ENCODE measurements at places on chromosomes 4 and X.

DNA sequence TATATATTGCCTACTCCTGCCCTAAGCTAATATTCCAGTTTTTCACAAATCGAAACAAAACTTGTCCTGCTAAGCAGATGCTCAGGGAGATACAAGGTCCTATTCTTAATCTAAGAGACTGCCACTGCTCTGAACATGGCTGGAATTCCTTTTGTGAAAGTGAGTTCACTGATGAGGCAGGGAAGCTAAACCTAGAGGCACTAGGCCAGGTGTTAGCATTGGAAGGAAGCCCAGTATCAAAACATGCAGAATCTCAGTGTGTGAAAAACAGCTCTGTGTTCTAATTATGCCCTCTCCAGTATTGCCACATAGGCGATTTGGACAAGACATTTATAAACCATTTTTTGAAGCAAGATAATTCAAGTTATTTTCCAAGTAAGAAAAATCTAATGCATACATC lies 47.6 kb downstream of the ABCG2 start:
- no peak for DNase-seq

DNA sequence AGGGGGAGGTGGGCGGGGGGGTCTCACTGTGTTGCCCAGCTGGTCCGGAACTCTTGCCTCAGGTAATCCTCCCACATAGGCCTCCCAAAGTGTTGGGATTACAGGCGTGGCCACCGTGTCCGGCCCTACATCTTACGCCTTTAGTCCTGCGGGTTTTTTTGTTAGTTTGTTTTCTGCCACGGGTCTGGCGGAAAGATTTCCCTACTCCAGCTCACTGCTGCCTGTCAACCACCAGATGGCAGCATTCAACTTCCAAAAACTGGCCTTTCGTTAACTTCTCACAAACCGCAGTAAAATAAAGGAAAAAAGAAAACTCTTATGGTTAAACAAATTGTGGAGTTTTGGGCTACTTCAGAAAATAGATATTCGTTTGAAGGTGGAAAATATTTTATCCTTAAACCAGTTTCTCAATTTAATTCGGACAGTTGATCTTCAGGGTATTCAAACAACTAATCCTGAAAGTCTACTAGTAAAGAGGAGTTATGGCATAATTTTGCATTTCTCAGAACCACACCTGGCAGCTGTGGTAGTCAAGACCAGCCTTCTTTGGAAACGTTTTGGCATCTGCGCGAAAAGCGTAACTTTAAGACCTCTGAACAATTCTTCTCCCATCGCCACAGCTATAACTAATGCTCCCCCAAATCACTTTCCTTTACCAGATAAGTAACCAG lies 41.1 kb downstream of the LUZP4 start:
- DNase-seq: no peak

DNA sequence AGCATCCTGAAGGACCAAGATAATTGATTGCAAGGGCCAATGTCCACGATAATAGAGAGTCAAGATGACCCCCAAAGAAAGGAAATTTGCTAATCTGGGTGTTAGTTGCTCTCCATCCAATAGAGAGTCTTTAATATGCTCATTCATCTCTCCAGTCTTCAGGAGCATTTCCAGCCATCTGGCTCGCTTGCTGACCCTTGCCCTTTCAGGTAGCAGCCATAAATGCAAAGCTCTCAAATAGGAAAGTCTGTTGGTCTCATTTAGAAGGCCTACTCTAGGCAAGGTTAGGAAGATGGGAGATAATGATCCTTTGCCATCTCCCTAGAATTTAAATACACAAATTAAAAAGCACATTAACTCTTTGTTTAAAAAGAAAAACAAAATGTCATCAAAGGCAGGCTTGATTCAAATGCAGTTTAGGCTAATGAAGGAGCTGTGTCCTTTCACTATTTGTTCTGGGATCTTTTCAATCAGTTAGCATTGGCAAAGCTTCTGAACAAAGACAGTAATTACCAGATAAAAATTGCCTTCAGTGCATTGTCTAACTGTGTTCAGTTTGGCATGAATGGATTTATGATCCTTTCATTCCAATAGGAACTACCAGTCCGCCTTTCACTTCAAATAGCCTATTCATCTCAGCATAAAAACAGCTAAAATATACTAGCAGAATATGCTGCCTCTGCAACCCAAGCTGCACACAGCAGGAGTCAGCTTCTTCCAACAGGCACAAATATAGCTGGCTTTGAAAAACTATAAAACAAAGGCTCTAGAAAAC lies 49.6 kb upstream of the ATXN3L start:
- DNase-seq: no peak

- no peak for DNase-seq
These were observed 748.2 kb upstream of the ATOH1 start for GRCh38 chr4:93080316-93080715.

DNA sequence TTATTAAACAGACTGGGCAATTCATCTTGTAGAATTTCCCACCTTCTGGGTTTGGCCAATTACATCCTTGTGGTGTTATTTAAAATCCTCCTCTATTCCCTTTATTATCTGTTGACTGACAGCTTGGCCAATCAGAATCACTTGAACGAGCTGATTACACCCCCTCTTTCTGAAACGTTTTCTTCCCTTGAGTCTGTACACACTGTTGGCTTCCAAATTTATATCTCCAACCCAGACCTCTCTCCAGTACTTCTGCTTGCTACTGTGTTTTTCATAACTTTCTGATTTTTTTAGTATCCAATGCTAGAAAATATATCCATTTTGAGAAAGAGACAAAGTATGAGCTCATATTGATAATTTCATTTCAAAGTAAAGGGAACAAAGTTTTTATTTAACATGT lies 14.8 kb downstream of the CD38 start:
- DNase-seq: no peak

- no peak for DNase-seq
These were observed 21.0 kb upstream of the GEMIN8 start for GRCh38 chrX:14050709-14051108.

- DNase-seq: peak; percentile 78
These were observed 32.1 kb upstream of the MTNR1A start for GRCh38 chr4:186587416-186588018.

DNA sequence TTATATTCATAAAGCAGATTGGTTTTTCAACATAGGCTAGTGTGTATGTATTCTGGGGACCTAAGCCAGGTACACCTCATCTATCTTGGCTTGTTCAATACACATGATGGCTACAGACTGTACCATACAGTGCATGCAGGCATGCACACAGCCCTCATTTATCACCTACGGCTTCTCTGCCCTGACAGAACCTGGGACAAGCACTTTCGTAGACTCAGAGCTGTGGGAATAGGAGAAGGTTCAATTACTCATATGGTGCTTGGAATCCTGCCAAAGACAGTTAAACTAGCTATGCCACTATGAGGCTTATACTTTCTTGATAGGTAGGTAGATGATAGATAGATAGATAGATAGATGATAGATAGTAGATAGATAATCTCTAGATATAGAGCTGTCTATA lies 457.2 kb downstream of the GALNTL6 start:
- DNase-seq: no peak

DNA sequence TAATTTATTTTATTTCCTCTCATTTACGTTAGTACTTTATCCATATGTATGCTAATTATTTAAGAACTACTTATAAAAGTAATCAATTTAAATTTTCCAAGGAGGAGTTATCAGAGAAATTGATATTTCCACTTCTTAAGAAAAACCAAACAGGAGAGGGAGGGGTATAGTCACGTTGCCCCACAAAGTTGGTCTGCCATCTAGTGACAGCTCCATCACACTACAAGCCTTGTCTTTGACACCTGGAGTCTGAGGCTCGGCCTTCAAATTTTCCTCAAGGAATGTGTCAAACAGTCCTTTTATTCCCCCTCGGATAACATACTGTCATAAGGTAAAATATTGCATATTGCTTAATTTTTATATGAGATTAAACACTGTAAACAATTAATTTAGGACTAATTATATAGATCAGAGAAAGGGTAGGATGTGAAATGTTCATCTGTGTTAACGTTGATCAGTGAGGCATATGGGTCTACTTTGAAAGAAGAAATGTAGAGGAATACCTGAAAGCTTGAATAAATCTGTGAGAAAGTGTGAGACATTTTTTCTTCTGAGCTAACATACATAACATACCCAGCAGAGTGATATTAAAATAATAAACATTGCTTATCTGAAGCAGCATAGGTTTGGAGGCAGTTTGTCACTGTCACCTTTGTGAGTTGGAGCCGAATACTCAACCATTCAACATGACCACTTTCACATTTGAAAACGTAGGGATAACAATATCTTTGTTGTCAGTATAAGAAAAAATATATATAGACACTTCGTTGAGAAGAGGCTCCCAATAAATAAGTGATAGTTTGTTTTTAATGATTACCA lies 114.4 kb downstream of the GLRA3 start:
- DNase-seq: peak; percentile 41

- DNase-seq: no peak
These were observed 49.2 kb downstream of the FBXW7 start for GRCh38 chr4:152486429-152487389.

GRCh38 chrX:46587158-46587557 lies 13.6 kb downstream of the CHST7 start:
- DNase-seq: no peak

GRCh38 chr4:179128299-179128698 lies 1686.1 kb upstream of the AGA start:
- no peak for DNase-seq

GRCh38 chr4:28093071-28093470 lies 1232.4 kb downstream of the STIM2 start:
- no peak for DNase-seq

All from glutamatergic neuron (in vitro differentiated cells).